Left hindlimb (tissue), 1 donor: ENCODE measurements at places on chromosomes 12 and 14.

- no peak for DNase-seq
Observed at GRCh38 chr12:96063046-96063445, 27.7 kb upstream of the LTA4H start.

GRCh38 chr12:61655241-61655640 is 605.0 kb upstream of the USP15 start:
- no peak for DNase-seq

GRCh38 chr12:704516-705242 is 41.4 kb upstream of the NINJ2 start:
- no peak for DNase-seq

GRCh38 chr14:69682621-69683263 is 71.3 kb downstream of the SUSD6 start:
- no peak for DNase-seq

- no peak for DNase-seq
Observed at GRCh38 chr12:75944097-75944904, 87.3 kb downstream of the PHLDA1 start.

GRCh38 chr14:101033006-101033405 is 129.5 kb upstream of the RTL1 start:
- DNase-seq = peak; percentile 8

- no peak for DNase-seq
Observed at GRCh38 chr12:13289653-13290289, 93.2 kb downstream of the EMP1 start.

DNA sequence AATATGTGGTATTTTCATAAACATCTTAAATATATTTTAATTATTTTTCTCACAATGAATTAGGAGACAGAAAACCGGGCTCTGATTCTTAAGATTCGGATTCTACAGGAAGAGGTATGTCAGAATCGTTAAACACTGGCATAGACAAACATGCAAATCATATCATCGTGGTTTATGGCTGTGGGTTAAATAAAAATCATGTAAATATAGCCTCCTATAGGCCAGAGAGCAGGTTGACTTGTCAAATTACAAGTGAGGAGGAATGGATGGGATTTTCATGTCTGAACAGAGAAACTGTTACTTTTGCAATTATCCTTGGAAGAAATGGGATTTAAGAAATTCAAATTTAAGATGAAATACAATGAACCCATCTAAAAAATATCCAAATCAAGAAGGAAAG is 74.9 kb upstream of the BCAT1 start:
- DNase-seq = no peak

DNA sequence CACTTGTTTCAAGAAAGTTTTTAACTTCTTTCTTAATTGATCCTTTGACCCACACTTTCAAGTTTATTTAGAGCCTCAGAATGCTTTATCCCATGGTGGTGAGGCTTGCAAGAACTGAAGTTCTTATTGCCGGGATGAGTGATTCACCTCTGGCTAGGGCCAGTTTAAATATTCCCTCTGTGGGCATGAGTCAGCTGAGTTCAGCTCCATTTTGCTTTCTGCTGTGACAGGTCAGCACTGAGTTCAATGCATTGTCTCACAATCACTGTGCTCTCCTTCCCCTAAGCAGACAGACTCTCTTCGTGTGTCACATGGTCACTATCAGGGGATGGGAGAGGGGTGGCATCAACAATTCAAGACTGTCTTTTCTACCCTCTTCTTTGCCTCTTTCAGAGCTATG is 514.6 kb upstream of the FBXO33 start:
- DNase-seq = no peak

DNA sequence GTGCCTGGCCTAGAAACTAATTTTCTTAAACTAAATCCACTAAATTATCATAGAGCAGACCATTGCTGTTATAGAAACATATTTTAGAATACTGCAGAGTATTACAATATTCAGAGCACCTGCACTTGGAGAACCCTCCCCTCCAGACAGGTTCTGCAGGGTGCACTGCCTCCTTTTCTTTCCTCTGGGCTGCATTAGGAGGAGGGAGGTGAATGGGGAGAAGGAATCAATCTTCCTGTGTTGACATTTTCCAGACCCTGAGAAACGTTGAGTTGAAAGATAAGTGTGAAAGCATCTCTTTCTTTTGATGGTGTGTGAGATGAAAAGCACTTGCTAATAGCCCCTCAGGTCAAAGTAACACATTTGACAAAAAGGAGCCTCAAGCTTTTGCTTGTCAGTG is 7.3 kb downstream of the SYNE2 start:
- no peak for DNase-seq

DNA sequence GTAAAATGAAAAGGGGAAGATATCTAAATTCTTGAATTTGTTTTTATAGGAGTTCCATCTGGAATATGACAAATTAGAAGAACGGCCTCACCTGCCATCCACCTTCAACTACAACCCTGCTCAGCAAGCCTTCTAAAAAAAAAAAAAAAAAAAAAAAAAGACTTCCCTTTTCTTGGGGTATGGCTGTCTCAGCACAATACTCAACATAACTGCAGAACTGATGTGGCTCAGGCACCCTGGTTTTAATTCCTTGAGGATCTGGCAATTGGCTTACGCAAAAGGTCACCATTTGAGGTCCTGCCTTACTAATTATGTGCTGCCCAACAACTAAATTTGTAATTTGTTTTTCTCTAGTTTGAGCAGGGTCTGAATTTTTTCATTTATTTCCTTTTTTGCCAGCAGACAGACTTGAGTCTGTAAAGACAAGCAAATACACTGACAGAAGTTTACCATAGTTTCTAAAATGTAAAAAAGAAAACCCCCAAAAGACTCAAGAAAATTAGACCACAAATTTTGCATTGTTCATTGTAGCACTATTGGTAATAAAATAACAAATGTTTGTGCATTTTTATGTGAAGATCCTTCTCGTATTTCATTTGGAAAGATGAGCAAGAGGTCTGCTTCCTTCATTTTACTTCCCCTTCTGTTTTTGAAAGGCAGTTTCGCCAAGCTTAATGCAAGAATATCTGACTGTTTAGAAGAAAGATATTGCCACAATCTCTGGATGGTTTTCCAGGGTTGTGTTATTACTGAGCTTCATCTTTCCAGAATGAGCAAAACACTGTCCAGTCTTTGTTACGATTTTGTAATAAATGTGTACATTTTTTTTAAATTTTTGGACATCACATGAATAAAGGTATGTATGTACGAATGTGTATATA is 12.1 kb upstream of the KCNMB4 start:
- DNase-seq = no peak

DNA sequence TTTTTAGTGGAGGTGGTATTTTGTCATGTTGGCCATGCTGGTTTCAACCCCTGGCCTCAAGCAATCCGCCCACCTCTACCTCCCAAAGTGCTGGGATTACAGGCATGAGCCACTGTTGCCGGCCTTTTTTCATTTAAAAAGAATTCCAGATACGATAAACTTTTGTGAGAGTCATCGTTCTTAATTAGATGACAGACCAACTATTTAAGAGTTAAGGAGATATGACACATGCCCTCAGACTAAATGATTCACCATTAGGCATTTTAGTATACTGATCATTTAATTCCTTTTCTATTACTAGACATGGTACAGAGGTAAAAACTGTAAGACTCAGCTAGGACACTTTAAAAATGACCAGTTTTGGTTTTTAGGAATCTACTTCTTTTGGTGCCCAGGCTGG is 2.4 kb downstream of the ANKRD13A start:
- DNase-seq = no peak

- DNase-seq = no peak
Observed at GRCh38 chr12:67161322-67161918, 107.7 kb upstream of the CAND1 start.
